CD4-positive, alpha-beta T cell treated with Interferon gamma for 1 hour (primary cell): ENCODE measurements at places on chromosomes 2 and 18.
A peak's percentile ranks its signal among the peaks of the same experiment; 100 is the strongest.

DNA sequence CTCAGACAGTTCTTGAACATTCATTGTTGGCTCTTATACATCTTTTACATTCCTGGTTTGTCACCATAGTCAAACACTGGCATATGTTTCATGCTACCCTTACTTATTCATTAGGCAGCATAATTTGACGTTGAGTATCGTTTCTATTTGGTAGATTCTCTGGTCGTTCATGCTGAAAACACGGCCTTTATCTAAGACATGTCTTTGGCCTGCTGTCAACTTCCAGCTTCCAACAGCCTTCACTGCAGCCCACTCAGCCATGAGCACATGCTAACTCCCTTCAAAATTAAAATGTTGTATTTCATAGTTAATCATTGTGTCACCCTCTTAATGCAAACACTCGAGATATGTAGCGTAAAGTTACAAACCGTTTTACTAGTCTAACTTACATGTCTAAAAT, 493.0 kb upstream of the NRP2 start:
- no peak for DNase-seq

DNA sequence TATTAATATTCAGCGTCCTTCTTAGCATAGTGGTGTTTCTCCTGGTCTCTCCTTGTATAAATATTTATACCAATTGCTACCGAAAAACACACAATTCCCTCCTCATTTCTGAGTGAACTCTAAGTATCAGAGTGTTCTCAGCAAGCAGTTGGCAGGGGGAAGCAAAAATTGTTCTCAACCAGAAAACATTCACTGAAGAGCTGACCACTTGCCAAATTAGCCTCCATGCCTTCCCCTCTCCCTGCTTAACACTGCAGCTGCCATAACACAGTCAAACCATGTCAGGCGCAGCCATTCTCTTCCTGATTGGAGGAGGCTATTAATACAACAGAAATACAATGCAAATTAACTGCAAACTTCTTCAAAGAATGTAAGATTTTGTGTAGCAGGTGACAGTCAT, 105.0 kb downstream of the COL6A3 start:
- DNase-seq = no peak

- no peak for DNase-seq
These were observed 16.8 kb downstream of the SP140L start for GRCh38 chr2:230343747-230344146.

- DNase-seq = no peak
These were observed 226.3 kb upstream of the SP5 start for GRCh38 chr2:170488807-170489206.

GRCh38 chr2:113117541-113118262, 9.7 kb upstream of the IL1RN start:
- DNase-seq = no peak

GRCh38 chr18:59639136-59639535, 58.1 kb downstream of the CCBE1 start:
- DNase-seq = no peak

- DNase-seq = no peak
These were observed 14.6 kb upstream of the SLC9A2 start for GRCh38 chr2:102604769-102605168.

DNA sequence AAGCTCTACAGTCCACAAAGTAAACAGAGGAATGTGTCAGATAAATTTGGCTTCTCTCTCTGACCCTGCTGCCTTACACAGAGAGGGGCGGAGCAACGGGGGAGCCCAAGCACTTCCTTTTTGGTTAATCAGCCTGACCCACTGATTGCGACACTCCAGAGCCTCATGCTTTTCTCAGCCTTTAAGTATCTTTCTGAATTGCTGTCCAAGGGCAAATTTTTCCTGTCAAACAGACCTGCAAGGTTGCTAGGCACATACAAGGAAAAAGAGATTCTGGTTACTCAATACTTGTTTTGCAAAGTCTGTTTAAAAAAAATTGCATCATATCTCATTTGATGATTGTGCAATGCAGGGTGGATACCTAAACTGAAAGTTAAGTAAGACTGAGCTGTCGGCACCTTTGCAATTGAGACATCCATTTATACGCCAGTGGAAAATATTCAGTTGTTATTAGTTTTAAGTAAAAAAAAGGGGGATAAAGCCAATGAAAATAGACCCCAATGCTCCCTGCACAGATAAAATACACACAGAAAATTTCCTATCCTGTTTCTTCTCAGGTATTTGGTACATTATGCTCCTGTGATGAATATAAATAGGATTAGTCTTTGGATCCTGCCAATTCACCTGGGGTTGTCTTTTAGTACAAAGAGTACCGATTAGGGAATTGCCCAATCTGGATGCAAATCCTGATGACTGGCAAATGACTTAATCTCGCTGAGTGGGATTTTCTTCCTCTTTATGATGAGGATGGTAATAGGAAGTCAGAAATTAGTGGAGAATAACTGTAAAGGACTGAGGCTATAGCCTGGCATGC, 260.2 kb upstream of the TRIB2 start:
- DNase-seq = peak; percentile 75

DNA sequence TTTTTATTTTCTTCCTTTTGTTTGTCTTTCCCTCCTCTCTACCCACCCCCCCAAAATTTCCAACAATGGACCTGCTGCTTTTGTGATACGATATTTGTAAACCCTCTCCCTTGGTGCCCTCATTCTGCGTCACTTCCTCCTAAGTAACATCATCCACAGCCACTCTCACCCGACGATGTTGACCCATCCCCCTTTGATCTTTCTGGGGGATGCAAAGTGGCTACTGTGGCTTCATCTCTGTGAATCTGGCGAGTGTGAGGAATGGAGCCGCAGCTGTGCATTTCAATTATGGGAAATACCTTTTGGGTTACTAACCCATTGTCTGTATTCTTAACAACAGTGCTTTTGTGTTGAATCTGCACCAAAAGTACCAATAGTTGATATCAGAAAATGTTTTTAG, 19.4 kb downstream of the ANTXR1 start:
- no peak for DNase-seq
